ENCODE measurements at places on chromosomes 2 and 18.

GRCh38 chr2:161358838-161359237, 50.6 kb downstream of the PSMD14 start:
- no peak for DNase-seq

GRCh38 chr2:239984421-239985194, 40.5 kb downstream of the NDUFA10 start:
- no peak for DNase-seq

GRCh38 chr18:27363872-27364271, 178.8 kb upstream of the CHST9 start:
- no peak for DNase-seq

DNA sequence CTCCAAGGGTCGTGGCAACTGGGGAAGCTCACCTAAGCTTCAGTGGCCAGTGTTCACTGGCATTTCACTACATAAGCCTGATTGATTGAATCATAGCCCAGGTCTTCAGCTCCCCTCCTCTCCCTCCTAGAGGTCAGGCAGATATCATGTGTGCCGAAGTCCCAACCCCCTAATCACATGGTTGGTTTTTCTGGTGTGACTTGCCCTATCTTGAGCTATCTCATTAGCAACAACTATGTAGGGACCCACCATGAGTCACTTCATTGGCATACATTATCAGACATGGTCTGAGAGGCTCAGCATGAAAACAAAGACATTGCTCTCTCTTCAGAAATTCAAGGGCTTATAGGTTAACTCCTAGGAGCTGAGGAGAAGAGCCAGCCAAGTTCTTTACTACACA, 76.8 kb downstream of the LYPD1 start:
- no peak for DNase-seq

DNA sequence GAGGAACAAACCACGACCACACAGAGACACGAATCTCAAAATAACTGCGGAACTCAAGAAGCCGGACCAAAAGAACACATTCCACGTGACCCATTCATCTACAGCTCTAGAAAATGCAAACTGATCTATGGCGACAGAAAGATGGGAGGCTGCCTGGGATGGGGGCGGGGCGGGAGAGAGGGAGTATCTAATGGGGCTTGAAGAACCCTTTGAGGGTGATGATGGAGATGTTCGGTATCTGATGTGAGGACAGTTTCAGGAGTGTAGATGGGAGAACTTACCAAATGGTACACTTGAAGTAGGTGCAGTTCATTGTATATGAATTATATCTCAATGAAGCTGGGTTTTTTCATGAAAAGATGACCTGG, 34.6 kb upstream of the KLF11 start:
- no peak for DNase-seq

DNA sequence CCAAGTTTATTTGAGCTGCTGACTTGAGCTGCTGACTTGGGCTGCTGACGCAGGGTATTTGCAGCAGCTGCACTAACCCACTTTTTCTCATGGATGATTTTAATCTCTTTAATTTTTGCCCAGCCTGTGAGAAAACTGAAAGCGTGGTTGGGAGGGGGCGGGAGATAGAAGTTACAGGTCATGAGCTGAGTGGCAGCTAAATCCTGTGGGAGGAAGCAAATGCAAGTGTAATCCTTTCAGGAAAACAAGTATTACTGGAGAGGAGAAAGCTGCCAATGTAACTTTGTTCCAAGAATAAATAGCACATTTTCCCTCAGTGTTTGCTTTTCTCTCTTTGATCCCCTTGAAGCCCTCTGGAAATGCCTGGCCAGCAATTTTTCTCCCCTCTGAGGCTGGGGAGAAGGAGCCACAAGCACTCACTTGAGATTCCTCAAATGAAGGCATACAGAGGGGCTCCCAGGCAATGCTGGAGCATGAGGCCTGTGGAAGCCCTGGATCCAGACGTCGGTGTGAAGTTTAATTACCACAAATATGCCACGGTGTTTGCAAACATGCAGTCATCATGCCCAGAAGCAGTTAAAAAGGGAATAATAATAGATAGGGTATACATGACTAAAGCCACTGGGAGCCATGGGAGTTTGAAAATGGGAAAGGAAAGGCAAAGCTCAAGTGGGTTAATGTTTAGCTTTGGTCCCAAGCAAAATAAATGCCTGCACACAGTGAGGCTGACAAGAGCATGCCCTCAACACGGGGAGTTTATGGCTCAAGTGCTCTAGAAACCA, 10.4 kb upstream of the EVA1A start:
- peak; percentile 30 for DNase-seq

- DNase-seq: no peak
Measured at GRCh38 chr18:75339936-75340605, 87.4 kb downstream of the SMIM21 start.

- DNase-seq: no peak
Measured at GRCh38 chr18:66632756-66633155, 28.9 kb upstream of the CDH19 start.

GRCh38 chr2:135485441-135485840, 45.6 kb downstream of the ZRANB3 start:
- DNase-seq: no peak

- DNase-seq: no peak
Measured at GRCh38 chr2:121774235-121774634, 18.8 kb downstream of the TSN start.

DNA sequence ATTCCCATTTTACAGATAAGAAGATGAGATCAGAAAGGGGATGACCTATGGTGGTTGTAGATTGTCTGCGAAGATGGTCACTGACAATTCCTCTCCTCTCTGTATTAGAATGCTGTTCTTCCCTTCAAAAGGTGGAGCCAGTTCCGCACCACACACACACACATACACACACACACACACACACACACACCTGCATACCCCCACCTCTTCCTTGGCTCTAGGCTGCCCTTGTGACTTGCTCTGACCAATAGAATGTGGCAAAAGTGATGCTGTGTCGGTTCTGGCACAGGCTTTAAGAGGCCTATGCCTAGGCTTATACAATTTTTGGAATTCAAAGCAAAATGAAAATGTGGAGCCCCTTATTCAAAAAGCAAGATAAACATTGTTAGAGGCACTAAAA, 88.0 kb downstream of the ZFP36L2 start:
- DNase-seq: no peak

GRCh38 chr2:232999354-232999753, 13.7 kb downstream of the NGEF start:
- no peak for DNase-seq

- DNase-seq: peak; percentile 65
Measured at GRCh38 chr2:142131010-142131669, at the start of gene LRP1B. LRP1B (minus strand) TSS chr2:142131016; CDS start chr2:142130729, 287 bp downstream.

- no peak for DNase-seq
Measured at GRCh38 chr2:68779595-68779994, 45.0 kb downstream of the ARHGAP25 start.

DNA sequence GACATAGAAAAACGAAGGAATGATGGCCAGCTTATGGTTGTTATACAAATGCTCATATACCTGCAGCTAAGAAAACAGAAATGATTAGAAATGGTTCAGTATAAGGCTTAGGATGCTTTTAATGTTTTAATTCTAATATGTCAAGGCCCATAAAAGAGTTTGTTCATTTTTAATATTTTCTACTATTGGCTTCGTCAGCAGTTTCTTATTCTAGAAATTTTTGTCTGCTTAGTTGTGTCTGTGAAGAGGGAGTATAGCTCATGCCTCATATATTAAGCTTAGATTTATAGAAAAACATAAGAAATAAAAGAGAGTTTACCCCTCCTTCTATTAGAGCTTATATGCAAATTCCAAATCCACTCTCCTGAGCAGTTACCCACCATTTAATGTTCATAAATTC, 292.6 kb downstream of the SLC8A1 start:
- DNase-seq: no peak

DNA sequence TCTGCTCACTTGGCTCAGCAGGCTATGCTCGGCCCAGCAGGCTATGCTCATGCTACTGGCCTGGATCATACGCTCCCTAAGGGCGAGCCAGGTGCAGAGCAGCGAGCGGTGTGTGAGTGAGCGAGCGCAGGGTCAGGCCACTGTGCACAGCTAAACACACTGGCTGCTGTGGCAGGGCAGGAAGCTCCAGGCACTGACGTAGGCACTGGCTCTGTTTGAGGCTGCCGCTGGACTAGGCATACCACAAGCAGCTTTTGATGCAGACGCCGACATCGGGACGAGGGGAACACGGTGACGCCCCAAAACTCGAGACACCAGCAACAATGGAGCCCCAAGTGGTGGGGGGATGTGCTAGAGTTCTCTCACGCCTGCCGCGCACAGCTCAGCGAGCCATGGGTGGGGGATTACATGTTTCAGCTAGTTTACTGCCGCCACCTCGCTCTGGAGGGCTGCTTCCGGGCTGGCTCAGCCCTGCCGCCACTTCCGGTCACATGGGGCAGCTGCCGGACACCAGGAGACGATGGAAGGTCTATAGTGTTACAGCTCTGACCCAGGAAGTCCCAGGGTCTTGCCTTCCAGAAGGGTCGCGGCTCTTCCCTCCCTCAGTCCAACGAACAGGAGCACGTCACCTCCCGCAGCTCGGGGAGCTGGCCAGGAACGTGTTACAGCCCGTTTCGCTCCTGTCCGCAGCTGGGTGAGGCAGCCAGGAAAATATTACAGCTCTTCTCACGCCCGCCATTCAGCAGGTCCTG, 1176.9 kb upstream of the LRRTM1 start:
- no peak for DNase-seq

DNA sequence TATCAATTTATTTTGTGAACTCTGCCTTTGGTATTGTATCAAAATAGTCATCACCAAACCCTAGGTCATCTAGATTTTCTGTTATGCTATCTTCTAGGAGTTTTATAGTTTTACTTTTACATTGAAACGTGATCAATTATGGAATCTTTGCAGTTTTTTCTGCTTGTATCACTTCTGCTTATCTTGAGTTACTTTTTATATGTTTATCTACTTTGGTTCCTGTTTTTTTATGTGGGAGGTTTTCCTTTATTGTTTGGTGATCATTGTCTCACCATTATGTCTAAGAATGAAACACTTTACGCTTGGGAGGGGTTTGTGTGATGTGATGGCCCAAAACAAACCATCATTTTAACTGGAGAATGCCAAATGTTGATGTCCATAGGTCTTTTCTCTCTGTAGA, 261.2 kb downstream of the SPAG16 start:
- no peak for DNase-seq

DNA sequence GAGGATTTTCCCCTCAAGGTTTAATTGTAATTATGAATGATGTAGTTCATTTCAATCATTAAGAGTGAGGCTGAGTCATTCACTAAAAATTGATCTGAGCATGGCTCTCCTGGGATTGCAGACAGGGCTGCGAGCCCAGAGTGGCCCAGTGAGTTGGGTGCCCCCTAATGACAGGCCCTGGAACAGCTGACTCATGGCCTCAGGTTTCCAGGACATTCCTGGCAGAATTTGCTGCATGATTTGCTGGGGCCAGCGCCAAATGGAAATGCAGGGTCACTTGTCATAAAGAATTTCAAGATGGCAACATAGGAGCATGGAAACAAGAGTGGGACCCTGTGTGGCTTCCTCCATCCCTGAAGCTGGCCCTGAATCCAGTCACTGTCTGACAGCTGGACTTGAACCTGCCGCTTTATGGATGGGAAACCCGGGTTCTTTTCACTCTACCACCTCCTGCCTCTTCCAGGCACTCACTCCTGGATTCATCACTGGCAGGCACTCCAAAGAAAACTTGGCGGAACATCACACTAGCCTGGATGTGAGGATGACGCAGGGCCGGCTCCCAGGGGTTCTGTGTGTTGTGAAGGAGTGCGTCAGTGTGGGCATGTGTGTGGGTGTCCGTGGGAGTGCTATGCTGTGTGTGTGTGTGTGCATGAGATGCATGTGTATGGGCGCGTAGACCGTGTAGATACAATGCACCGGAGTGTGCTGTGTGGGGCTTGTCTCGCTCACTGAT, 15.2 kb downstream of the OTOF start:
- DNase-seq: peak; percentile 64

DNA sequence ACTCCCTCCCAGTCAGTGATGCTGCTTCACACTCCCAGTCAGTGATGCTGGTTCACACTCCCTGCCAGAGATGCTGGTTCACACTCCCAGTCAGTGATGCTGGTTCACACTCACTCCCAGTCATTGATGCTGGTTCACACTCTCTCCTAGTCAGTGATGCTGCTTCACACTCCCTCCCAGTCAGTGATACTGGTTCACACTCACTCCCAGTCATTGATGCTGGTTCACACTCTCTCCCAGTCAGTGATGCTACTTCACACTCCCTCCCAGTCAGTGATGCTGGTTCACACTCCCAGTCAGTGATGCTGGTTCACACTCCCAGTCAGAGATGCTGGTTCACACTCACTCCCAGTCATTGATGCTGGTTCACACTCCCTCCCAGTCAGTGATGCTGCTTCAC, 34.3 kb upstream of the KCNG2 start:
- DNase-seq: no peak
